ENCODE measurements at places on chromosomes 4 and X.

GRCh38 chrX:129599499-129599898, 55.3 kb downstream of the APLN start:
- no peak for DNase-seq

DNA sequence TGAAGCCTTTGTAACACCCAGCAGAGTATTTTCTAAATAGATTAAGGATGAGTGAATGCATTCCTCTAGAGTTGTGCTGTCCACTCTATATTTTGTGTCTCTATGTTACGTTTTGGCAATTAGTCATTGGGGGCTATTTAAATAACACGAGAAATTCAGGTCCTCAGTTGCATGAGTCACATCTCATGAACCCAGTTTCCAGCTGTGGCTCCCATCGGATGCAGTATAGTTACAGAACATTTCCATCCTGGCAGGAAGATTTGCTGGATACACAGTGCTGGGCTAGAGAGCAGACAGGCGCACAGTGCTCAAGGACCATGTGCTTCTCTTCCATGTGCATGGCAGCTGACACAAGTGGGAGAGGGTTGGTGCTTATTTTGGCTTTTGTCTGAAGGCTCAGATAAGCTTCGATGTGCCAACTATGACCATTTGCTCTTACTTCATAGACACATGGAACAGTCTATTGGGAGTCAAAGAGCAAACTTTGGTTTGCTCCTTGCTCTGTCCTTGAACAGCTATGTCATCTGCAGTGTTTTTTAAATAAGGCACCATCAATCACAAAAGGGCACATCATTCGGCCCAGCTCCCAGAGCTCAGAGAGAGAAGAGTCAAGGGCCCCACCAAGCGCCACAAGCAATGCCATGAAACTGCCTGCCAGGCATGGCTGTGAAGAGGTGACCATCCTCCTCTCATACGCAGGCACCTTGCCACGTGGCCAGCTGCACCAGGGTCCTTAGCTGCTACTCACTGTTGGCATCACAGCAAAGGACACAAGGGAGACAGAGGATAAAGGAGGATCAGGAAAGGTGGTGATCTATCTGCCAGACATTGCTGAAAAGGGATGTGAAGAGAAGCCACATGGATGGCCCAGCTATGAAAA, 8.1 kb upstream of the STS start:
- DNase-seq = no peak

DNA sequence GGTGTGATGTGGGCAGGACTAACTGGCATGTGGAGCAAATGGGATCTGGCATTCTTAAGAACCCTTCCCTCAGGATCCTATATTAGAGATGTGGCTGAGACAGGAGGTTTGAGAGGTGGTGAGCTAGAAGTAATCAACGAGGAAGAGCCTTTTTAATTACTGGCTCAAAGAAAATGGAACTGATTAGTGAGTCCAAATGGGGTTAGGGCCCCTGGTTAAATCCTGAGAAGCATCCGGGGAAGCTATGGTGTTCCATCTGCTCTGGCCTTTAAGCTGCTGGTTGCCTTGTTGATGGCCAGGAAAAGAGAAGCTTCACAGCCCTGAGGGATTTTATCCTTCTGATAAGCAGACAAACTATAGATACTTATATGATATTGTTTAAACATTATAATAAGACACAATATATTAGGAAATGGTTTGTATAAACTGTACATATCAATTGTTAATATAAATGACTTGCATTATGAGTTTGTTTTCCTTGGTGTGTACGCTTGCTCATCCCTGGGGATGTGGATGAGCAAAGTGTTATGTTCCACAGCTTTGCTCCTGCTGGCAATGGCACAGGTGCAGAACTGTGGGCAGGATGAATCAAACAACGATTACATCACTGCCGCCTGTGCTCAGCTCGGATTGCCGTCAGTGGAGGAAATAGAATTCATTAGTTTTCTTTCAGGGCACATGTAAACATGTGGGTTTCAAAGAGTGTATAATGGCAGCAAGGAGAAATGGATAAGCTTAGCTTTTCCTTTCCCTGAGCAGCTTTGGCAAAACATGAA, 328.6 kb upstream of the ARX start:
- no peak for DNase-seq

- DNase-seq = no peak
These were observed 262.6 kb downstream of the GPC3 start for GRCh38 chrX:133722756-133723155.

GRCh38 chr4:167176723-167177367, 57.4 kb downstream of the SPOCK3 start:
- DNase-seq = no peak

GRCh38 chrX:112636951-112637581, 42.7 kb downstream of the LHFPL1 start:
- DNase-seq = no peak

GRCh38 chr4:26884026-26884425, 23.4 kb downstream of the STIM2 start:
- DNase-seq = no peak

DNA sequence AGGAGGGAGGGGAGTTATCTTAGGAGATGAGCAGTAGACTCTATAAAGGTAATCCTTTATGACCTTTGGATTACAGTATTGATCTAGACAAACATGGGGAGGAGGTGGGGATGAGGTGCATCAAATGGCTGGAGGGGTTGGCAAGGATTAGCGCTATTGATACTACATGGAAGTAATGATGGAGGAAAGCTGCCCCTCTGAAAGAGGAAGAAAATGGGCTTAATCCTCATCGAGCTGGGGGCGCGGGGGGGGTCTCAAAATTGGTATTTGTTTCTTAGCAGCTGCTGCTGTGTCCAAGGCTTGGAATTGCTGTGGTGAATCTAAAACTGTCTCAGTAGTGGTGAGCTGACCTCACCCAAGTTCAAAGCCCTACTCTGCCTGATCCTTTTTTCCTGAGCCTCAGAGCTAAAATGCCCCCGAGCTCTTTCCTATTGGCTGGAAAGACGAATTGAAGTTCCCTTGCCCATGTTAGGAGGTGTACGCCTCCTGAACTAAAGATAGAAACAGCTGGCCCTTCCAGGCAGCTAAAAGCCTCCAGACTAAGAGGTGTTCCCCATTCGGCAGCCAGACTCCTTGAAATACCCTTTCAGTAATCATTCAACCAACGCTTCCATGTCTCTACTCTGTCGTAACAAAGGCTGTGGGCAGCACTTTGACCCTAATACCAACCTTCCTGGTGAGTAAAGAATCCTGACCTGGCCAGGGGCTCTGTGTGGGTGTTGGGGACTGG, at the start of gene ITGB1BP2:
ITGB1BP2 (plus strand) TSS at position 556 of the 730 bp plus-strand sequence; CDS start at position 613, 57 bp downstream.
- DNase-seq = peak; percentile 67

All from MV-4-11 (cell line).